Left colon (tissue), 2 donors: ENCODE measurements at places on chromosomes 3 and 15.

- DNase-seq, result peak; percentile 96
Measured at GRCh38 chr3:129428376-129429079, at the start of gene EFCAB12. TSS of gene EFCAB12 (minus strand) at chr3:129428636. CDS start at chr3:129428488, 148 bp downstream.

DNA sequence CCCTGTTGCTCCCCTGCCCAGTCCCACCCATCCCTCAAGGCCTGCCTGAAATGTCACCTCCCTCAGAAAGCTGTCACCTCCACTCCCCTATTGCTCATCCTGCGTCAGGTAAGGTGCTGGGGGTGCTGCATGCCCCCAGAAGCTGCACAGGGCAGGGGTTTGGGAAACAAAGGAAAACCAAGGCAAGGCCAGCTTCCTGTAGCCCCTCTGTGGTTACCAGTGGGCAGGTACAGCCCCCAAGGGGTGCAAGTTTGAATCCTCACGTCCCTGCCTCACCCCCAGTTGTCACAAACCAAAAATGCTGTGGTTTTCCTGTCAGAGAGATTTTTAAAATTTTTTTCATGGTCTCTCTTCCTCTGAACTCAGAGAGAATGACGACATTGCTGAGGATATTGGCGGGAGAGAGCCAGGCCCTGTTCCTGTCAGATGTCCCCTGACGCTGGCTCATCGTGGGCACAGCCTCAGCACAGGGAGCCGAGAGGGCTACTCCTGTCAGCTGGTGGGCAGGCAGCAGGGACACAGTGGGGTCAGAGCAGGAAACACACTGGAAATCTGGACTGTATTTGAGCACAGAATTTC lies 27.0 kb downstream of the PSTPIP1 start:
- peak; percentile 35 for DNase-seq

DNA sequence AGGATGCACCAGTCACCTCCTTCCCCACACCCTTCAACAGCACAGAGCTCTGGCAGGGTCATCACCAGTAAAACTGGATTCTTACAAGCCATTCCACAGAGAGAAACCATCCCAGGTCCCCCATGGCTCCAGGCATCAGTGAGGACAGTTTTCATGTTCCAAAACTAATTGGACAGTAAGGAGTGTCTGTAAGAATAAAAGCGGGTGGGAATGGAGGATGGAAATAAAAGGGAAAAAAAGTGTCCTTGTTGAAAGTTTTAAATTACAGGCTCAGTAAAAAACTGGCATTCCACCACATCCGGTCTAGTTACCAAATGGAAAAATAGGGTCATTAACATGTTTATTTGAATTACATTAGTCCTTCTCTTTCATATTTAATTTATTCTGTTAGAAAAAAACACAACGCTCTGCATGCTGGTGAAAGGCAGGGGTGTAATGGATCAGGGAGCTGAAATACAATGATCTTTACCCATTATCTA lies 117.4 kb downstream of the TIGIT start:
- DNase-seq, result no peak

DNA sequence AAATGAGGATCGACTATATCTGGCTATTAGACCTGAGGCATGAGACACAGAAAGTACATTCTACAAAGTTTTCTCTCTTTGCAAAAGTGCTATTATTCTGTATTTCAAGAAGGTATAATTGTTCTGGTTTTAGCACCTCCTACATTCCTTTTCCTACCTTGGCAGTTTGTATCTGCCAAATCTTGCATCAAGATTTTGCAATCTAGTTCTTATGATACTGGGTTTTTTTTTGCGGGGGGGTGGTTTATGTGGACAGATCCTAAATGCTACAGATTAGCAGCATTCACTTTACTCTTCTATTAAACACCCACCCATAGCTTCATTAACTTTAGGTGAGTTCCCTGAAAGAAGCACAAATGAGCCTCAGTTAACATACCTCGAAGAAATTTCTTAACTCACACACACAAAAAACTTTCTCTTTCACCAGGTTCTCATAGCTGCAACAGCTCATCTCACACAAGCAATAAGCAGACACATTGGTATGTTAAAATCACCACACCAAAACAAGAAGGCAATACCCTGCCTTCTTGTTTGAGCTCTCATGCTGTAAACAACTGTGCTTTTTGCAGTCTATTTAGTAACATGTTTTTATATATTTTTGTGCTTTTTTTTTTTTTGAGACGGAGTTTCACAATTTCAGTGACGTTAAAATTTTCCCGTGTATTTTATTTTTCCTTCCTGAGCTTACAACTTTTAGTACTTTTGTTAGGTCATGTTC lies 73.0 kb upstream of the VGLL4 start:
- DNase-seq, result no peak

GRCh38 chr3:20323307-20323927 lies 137.4 kb upstream of the SGO1 start:
- DNase-seq, result no peak

DNA sequence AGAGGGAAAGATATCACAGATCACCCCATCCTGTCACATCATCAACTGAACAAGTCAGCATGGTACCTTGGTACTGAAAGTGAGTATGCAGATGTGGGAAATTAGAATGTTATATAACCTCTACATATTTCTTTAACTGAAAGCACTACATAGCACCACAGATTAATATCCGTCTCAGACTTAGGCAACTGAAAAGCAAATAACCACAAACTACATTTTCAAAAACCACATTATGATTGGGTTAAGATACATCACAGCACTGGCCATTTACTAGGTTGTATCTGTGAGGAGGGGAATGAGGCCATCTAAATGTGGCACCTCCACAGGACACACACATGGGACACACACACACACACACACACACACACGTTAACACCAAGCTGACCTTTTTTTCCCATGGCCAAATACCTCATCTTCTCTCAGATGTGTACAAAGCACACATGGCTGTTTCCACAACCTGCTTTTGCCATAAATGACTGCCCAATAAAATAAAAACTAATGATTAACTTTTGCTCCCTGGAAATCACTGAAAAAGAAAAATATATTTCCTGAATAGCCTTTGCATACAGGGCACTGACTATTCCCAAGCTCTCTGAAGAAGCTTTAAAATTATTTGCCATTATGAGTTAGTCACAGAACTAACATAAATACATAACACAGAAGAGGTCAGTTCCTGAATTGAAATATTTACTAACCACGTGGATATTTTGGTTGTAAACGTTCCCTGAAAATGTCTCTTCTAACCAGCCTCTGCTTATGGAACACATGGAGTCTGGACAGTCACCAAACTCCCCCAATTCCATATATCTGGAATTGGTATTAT lies 60.1 kb downstream of the SUMF1 start:
- DNase-seq, result no peak

GRCh38 chr3:181724192-181724965 lies 12.7 kb downstream of the SOX2 start:
- DNase-seq, result no peak

- DNase-seq, result no peak
Measured at GRCh38 chr3:130243808-130244207, 101.7 kb upstream of the COL6A5 start.

GRCh38 chr15:91528801-91529200 lies 324.7 kb upstream of the SLCO3A1 start:
- DNase-seq, result no peak

DNA sequence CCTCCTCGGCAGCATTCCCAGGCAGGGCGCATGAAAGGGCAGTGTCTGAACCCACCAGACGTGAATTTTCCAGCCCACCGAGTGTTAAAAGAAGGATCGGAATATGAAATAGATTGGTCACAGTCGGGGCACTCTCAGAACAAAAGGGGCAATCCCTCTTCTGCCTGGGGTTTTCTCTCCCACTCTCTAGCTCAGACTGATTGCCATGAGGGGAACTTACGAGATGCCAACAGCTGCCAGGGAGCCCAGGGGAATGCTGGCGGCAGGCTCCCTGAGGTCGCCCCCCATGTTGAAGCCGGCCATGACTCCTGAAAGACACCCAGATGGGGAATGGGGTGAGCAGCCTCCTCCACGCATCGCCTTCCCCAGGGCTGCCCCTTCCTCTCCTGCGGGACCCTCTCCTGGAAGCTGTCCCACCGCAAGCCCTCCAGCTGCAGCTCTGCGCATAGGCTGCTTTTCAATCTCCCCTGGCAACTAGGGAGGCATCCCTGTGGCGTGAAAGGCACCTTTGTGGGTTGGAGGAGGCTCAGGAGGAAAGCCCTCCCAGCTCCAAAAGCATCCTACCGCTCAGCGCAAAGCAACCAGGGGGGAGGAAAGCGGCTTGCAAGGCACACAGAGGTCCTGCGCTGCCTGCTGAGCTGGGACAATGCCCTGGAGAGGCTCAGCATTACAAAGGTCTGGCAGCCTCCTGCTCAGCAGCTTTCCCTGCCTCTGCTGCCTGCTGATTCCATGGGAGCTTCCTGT lies 64.8 kb upstream of the HEG1 start:
- DNase-seq, result no peak

DNA sequence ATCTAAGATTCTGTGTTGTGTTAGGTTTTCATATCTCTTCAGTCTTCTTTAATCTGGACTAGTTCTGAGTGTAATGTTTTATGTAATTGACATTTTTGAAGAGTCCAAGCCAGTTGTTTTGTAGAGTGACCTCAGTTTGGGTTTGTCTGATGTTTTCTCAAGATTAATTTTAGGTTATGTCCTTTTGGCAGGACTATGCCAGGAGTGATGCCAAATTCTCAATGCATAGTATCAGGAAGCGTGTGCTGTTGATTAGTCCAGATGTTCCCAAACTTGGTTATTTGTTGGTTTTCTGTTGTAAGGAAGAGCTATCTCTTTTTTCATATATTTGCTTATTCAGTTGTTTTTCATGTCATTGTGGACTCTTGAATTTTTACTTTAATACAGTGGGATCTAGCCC lies 32.6 kb downstream of the NMD3 start:
- no peak for DNase-seq

GRCh38 chr15:98113327-98113726 lies 152.8 kb downstream of the ARRDC4 start:
- no peak for DNase-seq

- no peak for DNase-seq
Measured at GRCh38 chr15:61994216-61994615, 66.0 kb downstream of the VPS13C start.

DNA sequence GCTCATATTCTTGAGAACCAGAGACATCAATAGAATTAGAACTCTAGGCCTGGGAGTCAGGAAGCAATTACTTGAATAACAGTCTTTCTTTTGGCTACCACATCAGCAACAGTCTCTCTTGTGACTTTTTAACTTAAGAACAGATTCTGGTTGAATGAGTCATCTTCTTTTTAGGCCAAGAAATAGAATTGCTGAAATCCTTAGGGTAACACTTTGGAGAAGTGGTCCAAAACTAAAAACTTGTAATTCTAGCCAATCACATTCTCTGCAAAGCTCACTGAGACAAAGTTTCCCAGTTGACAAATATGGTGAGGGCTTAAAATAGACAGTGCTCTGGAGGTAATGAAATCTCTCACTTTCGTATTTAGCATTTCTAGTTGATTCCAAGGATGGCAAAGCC lies 238.0 kb downstream of the SHOX2 start:
- no peak for DNase-seq

DNA sequence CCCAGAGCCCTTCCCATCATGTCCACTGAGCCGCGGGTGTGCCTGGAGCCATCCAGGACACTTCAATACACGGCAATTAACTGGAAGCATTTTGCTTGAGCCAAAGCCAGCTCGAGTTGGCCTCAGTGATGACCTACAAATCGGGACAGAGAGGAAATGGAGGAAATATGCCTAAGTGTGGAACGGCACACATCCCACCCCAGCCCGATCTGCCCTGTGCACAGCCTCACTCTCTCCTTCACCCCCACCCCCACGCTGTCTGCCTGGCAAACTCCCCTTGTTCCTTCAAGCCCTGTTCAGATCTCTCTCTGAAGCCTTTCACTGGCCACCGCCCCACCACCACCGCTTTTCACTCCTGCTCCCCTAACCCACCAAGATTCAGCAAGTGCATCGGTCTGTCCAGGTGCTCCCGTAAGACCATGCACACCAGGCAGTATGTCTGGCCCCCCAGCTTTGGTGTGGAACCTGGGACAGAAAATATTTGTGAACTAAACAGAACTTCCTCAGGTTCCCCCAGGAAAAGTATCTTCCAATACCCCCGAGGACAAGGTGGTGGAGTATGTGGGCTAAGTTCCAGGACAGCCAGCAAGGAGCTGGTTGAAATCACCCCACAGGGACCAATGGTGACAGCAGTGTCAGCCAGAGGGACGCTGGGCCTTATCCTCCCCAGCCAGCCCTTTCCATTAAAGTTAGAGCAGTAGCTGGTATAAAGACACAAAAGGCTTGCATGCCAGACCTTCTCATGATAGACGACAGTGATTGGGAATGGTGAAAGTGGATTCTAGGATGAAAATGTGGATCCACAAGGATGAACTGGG lies 83.7 kb downstream of the VGLL4 start:
- no peak for DNase-seq

DNA sequence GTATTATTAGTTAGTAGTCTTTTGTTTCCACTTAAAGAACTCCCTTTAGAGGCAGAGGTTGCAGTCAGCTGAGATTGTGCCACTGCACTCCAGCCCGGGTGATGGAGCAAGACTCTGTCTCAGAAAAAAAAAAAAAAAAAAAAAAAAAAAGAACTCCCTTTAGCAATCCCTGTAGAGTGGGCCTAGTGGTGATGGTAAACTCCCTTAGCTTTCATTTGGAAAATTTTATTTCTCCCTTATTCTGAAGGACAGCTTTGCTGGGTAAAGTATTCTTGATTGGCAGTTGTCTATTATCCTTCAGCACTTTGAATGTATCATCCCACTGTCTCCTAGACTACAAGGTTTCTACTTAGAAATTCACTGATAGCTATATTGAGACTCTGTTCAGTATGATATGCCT lies 46.0 kb downstream of the RPL39L start:
- no peak for DNase-seq

- DNase-seq, result no peak
Measured at GRCh38 chr15:31024330-31024729, 32.9 kb upstream of the MTMR10 start.

GRCh38 chr3:128988286-128988685 lies 5.6 kb downstream of the CFAP92 start:
- DNase-seq, result no peak

DNA sequence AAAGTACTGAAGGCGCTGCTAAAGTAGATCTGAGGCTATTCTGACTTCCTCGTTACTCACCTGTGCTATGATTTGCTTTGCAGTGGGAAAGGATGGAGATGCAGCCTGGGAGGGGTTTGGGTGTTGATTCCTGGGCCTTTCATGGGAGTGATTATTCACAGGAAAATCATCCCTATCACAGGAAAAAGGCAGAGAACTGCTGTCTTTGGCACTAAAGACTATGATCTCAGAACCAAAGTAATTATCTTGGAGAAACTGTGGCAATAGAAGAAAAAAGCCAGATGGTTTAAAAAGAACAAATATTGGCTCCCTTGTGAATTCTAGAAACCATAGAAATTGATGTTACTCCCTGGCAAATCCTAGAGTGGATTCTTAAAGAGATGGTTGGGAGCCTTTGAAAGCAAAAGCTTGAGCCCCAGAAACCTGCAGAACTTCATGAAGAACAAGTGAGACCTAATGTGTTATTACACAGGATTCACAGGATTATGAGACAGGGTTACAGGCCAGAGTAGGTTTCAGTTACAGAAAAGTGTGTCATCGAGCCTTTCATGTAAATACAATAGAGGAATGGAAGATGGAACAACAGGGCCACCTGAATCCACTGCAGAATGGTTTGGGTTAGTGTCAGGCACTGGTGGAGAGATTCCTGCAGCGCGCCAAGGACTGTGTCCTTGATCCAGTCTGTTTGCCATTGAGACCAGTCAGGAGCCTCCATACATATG lies 85.7 kb downstream of the OXNAD1 start:
- DNase-seq, result no peak
